Muscle of arm (tissue), 14 donors: ENCODE measurements at places on chromosomes 12 and 14. TPM values are rescaled to one million over a fixed set of nuclear protein-coding genes. Genes with fewer than 3 reads are reported as not detected.

TEDC1 gene
- 6.8 TPM for polyA plus RNA-seq

TSHR gene
- polyA plus RNA-seq: 0.93 TPM

SSPN gene
- polyA plus RNA-seq: 258 TPM

PCED1B gene
- 0.64 TPM for polyA plus RNA-seq

RHNO1 gene
- 25.3 TPM for polyA plus RNA-seq

AHNAK2 gene
- 8.9 TPM for polyA plus RNA-seq

DNA sequence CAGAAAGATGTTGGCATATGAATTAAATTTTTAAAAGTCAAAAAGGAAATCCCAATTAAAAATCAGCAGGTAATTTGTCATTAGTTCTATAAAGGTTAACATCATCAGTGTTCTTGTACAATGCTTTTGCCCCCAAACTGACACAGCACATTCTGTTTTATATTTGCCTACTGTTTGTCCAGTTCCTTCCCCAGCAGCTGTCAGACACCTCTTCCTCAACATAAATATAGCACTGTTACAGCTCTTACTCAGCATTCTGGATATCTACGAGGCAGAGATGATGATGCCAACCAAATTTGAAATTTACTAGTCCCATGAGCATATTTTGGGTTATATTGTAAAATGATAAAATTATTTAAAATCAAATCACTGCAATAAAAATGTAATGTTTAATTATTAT lies 124.6 kb downstream of the SINHCAF start:
- DNase-seq: no peak
